PC-9 (cell line): ENCODE measurements at places on chromosomes 4 and X. TPM values are rescaled to one million over a fixed set of nuclear protein-coding genes. Genes with fewer than 3 reads are reported as not detected.

The CTAG2 gene
- not detected in 2 replicates for total RNA-seq

The ASMT gene
- total RNA-seq: not detected in 2 replicates

DNA sequence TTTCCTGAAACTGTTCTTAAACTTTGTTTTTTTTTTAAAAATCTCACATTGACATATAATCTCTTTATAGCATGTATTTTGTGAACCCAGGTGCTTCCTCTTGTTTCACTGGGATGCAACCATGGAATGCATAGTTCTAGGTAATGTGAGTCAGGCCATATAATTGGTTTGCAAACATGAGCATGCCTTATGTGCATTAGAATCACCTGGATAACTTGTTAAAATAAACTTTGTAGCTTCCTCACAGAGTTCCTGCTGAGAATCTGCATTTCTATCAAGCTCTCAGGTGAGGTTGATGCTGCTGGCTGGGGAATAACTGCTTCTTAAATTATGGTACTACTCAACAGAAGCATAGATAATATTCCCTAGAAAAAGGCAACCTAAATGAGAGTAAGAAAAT lies 940.3 kb upstream of the LCORL start:
- no peaks in the 10 kb centered on the region for H3K36me3 ChIP-seq
- no peak overlapping the region for H3K27ac ChIP-seq
- H3K4me3 ChIP-seq: no peak overlapping the region
- no peaks in the 10 kb centered on the region for H3K27me3 ChIP-seq

GRCh38 chrX:30259927-30260326 lies 13.0 kb downstream of the MAGEB1 start:
- H3K27me3 ChIP-seq: no peaks in the 10 kb centered on the region
- H3K27ac ChIP-seq: no peak overlapping the region
- no peaks in the 10 kb centered on the region for H3K4me1 ChIP-seq
- H3K36me3 ChIP-seq: no peaks in the 10 kb centered on the region
- H3K4me3 ChIP-seq: no peak overlapping the region
- no peak for DNase-seq

GRCh38 chr4:157223456-157223855 lies 2.9 kb downstream of the GRIA2 start:
- H3K4me3 ChIP-seq: no peak overlapping the region
- no peak overlapping the region for H3K27ac ChIP-seq
- H3K27me3 ChIP-seq: no peaks in the 10 kb centered on the region
- no peak for DNase-seq

- H3K36me3 ChIP-seq: no peaks in the 10 kb centered on the region
- H3K4me3 ChIP-seq: no peak overlapping the region
- no peak overlapping the region for H3K27ac ChIP-seq
- no peaks in the 10 kb centered on the region for H3K27me3 ChIP-seq
Observed at GRCh38 chr4:188160406-188160805, 21.2 kb downstream of the TRIML1 start.

DNA sequence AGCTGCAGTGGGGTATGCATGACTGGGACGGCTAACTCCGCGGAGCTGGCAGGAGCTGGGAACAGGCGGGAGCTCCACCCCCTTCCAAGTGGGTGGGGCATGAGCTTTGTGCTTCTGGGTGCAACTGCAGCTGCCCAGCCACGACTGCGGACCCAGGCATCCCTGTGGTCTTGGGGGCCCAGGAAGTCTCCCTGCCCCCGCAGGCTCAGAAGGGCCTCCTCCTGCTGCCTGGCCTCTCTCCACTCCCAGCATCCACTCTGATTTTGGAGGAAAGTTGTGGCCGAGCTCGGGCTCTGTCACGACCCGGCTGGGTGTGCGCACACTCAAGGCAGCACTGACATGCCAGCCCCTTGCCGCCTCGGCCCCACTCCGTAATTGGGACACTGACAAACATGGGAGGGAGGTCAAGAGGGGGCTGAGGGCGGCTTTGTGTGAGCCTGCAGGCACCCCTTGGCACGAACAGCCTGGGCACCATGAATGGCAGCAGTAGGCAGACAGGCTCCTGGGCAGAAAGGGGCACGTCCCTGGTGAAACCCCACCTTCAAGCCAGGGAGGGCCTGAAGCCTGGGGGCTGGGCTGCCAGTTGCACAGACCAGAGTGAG lies 822.6 kb downstream of the GLUD2 start:
- H3K27ac ChIP-seq: no peak overlapping the region
- no peak overlapping the region for H3K4me3 ChIP-seq
- DNase-seq: no peak
- no peaks in the 10 kb centered on the region for H3K27me3 ChIP-seq
- H3K4me1 ChIP-seq: no peaks in the 10 kb centered on the region
- no peaks in the 10 kb centered on the region for H3K36me3 ChIP-seq

The FRAS1 gene
- total RNA-seq: 13.1 and 17.3 TPM in 2 replicates

DNA sequence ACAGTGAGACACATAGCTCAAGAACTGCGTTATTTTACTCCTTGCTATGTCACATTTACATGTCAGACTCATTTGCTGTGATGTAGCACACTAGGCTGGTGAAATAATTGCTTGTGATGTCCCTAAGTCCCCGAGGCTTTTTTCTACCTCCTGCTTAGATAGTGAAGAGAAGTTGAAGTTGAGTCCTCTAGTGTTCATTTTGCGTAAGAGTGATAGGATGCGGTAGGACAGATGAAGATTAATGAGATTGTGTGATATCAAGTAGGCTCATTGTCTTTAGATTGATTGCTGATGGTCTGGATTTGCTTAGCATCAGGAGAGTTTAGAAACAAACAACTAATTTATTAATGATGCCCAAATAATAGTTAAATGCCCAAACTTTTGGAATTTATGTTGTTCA lies 173.6 kb upstream of the NUDT6 start:
- DNase-seq: no peak
- no peak overlapping the region for H3K27ac ChIP-seq
- H3K36me3 ChIP-seq: 0 out of 2 replicates have a peak, but pooled peaks cover 2% of the 10 kb centered on the region
- H3K4me1 ChIP-seq: no peaks in the 10 kb centered on the region
- H3K27me3 ChIP-seq: no peaks in the 10 kb centered on the region

The RENBP gene
- total RNA-seq: 6.8 and 6.9 TPM in 2 replicates

The PAGE2B gene
- total RNA-seq: not detected in 2 replicates

DNA sequence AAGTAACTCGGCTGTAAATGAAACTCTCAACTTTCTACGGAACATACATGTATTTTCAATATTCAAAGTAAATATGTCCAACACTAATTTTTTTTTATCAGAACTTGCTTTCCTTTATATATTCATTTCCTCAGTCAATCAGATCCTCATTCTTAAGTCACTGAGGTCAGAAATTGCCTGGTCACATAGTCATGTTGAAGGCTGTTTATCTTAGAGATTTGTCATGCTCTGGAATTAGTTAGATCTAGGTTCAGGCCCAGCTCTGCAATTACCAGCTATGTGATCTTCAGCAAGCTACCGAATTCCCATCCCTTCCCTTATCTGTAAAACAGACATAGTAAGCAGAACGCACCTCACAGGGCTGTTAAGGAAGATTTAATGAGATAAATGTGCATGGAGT lies 228.8 kb downstream of the SPCS3 start:
- no peak overlapping the region for H3K4me3 ChIP-seq
- H3K4me1 ChIP-seq: no peaks in the 10 kb centered on the region
- no peak for DNase-seq
- no peaks in the 10 kb centered on the region for H3K27me3 ChIP-seq
- no peaks in the 10 kb centered on the region for H3K36me3 ChIP-seq
- H3K27ac ChIP-seq: no peak overlapping the region

- H3K36me3 ChIP-seq: no peaks in the 10 kb centered on the region
- peaks cover 12% of the 10 kb centered on the region; the same call in 1 of the 2 replicates for H3K4me1 ChIP-seq
Observed at GRCh38 chr4:15451866-15452765, 17.6 kb upstream of the CC2D2A start.

DNA sequence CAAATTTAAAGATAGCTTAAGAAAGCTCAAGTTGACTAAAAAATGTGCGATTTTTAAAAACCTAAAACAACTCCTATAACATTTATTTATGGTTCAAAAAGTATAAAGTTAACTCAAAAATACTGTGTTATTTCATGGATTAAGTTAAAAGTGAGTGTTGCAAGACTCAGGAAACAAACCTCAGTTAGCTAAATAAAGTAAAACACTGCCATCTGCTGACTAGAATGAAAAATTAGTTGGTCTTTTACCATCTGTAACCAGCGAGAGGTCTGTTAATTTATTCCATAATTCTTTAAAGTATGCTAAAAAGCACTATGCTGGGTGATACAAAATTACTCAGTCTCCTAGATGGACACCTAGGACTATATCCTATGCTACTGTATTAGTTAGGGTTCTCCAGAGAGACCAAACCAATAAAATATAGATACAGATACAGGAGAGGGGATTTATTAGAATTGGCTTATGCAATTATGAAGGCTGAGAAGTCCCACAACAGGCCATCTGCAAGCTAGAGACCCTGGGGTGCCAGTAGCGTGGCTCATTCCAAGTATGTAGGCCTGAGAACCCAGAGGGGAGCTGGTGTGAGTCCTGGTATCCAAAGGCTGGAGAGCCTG lies 4.9 kb upstream of the WDFY3 start:
- no peak overlapping the region for H3K4me3 ChIP-seq
- no peak overlapping the region for H3K27ac ChIP-seq
- no peaks in the 10 kb centered on the region for H3K27me3 ChIP-seq
- peak; percentile 55 for DNase-seq
- peaks cover 16% of the 10 kb centered on the region for H3K4me1 ChIP-seq
- H3K36me3 ChIP-seq: no peaks in the 10 kb centered on the region

The HS3ST1 gene
- 12.3 and 12.8 TPM in 2 replicates for total RNA-seq

- H3K4me1 ChIP-seq: no peaks in the 10 kb centered on the region
- peak overlapping the region; percentile 73; the same call in 1 of the 2 replicates for H3K4me3 ChIP-seq
- H3K27me3 ChIP-seq: no peaks in the 10 kb centered on the region
- no peaks in the 10 kb centered on the region for H3K36me3 ChIP-seq
- no peak for DNase-seq
Observed at GRCh38 chr4:185535612-185536410, 504 bp upstream of the PDLIM3 start.

The SFRP2 gene
- not detected in 2 replicates for total RNA-seq

DNA sequence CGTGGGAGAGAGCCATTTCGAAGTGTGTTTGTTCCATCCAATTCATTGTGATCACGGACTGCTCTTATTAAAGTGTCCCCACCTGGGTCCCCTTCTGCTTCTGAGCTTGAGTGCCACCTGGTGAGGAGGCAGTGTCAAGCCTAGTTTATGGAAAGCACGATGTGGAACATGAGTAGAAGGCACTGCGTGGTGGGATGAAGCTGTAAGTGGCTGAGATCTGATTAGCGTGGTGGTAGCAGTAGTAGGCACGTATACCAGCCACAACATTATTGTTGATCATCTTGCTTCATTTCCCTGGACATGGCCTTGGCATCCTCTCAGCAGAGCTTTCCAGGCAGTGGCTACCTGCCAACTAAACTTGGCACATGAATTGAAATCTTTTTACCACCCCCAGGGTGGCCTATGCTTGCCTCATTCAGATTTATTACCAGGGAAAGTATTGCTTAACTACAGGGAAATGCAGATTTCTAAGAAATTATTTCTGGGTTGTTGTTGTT lies 46.4 kb downstream of the GPAT3 start:
- H3K27me3 ChIP-seq: no peaks in the 10 kb centered on the region
- no peaks in the 10 kb centered on the region for H3K4me1 ChIP-seq
- 0 out of 2 replicates have a peak, but pooled peaks cover 8% of the 10 kb centered on the region for H3K36me3 ChIP-seq
- H3K27ac ChIP-seq: 0 out of 2 replicates have a peak overlapping the region, but pooled peaks have one; percentile 26

DNA sequence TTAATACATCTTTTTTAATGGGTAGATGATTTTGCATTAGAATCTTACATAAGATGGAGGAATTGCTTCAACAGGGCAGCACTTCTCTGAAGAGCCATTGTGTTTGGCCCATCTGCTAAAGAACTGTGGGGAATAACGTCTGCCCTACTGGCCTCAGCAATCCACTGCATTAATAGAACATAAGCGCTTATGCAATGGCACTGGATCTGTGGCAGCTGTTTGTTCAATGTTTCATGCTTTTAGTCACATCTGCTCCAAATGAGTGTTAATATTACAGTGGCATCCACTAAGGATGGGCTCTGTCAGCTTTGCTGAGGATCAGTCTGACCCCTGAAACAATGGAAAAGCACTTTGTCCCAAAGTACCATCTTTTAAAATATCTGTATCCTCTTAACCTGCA lies 279.0 kb upstream of the GK2 start:
- no peaks in the 10 kb centered on the region for H3K36me3 ChIP-seq
- no peak for DNase-seq
- H3K27me3 ChIP-seq: no peaks in the 10 kb centered on the region

GRCh38 chr4:38462367-38463055 lies 201.5 kb upstream of the KLF3 start:
- no peak overlapping the region for H3K27ac ChIP-seq
- no peaks in the 10 kb centered on the region for H3K36me3 ChIP-seq
- DNase-seq: peak; percentile 4
- no peak overlapping the region for H3K4me3 ChIP-seq
- H3K27me3 ChIP-seq: no peaks in the 10 kb centered on the region

The SLC25A5 gene
- 714 and 807 TPM in 2 replicates for total RNA-seq

GRCh38 chrX:100413229-100413628 lies 3.2 kb upstream of the PCDH19 start:
- H3K27ac ChIP-seq: no peak overlapping the region
- H3K27me3 ChIP-seq: no peaks in the 10 kb centered on the region
- no peak overlapping the region for H3K4me3 ChIP-seq
- peak; percentile 27 for DNase-seq

The ZFP92 gene
- not detected in 2 replicates for total RNA-seq

GRCh38 chr4:106746451-106746850 lies 289.7 kb downstream of the DKK2 start:
- H3K27me3 ChIP-seq: no peaks in the 10 kb centered on the region
- H3K4me3 ChIP-seq: no peak overlapping the region
- H3K4me1 ChIP-seq: no peaks in the 10 kb centered on the region
- no peaks in the 10 kb centered on the region for H3K36me3 ChIP-seq

DNA sequence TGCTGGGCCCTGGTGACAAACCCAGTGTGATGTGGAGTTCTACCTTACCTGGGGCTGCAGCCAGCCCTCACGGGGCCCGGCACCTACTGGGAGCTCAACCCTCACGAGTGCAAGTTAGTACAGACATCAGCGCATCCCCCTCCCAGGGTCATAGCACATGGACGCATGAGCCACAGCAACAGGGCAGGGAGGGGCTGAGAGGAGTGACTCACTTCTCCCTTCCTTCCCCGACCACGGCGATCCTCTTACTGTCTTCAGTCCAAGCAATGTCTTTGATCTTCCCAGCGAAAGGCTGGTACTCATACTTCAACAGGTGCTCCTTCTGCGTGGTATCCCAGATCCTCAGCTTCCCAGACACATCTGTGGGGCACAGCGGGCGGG lies 17.8 kb downstream of the WDR1 start:
- 0 out of 2 replicates have a peak overlapping the region, but pooled peaks have one; percentile 71 for H3K27ac ChIP-seq
- no peak for DNase-seq
- no peak overlapping the region for H3K4me3 ChIP-seq
- H3K4me1 ChIP-seq: peaks cover 39% of the 10 kb centered on the region
- peaks cover 25% of the 10 kb centered on the region; the same call in 1 of the 2 replicates for H3K36me3 ChIP-seq
- no peaks in the 10 kb centered on the region for H3K27me3 ChIP-seq

- H3K4me3 ChIP-seq: no peak overlapping the region
- peaks cover 5% of the 10 kb centered on the region for H3K4me1 ChIP-seq
- H3K27ac ChIP-seq: peak overlapping the region; percentile 49; the same call in 1 of the 2 replicates
- no peaks in the 10 kb centered on the region for H3K36me3 ChIP-seq
Observed at GRCh38 chrX:22323541-22323940, 50.8 kb downstream of the CBLL2 start.

GRCh38 chrX:136794080-136794479 lies 13.3 kb upstream of the ARHGEF6 start:
- peaks cover 11% of the 10 kb centered on the region for H3K4me1 ChIP-seq
- no peak overlapping the region for H3K27ac ChIP-seq
- no peak for DNase-seq
- no peaks in the 10 kb centered on the region for H3K27me3 ChIP-seq
- no peaks in the 10 kb centered on the region for H3K36me3 ChIP-seq
